ENCODE measurements at places on chromosomes 11 and 22.

DNA sequence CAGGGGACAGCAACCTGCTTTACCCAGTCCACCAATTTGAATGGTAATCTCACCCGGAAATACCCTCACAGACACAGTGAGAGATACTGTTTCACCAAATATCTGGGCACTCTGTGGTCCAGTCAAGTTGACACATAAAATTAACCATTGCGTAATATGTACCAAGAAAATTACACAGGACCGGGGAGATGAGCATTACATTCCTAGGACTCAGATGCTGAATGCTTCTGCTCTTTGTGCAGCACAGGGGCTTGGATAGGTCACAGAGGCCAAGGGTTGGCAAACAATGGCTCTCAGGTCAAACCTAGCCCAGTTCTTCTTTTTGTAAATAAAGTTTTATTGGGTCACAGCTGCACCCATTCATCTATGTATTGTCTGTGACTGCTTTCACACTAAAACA lies 557.2 kb downstream of the MN1 start:
- no peak for DNase-seq

DNA sequence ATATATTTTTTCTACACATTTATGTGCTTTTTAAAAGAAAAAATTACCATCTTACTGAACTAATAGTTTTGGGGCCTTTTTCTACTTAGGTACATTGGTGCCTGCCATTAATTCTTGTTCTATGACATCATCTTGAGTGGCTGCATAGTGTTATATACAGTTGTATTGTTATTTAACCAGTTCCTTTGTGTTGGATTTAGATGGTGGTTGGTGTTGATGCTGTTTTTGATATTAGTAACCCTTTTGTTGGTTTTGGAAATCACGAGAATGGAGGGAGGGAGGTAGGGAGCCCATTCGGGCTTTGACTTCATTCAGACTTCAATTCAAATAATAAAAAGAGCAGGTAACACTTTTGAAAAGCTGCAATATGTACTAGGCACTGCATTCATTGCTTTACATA lies 15.4 kb upstream of the C11orf96 start:
- DNase-seq, result no peak

- DNase-seq, result no peak
Measured at GRCh38 chr11:131038597-131038996, 122.3 kb upstream of the SNX19 start.

DNA sequence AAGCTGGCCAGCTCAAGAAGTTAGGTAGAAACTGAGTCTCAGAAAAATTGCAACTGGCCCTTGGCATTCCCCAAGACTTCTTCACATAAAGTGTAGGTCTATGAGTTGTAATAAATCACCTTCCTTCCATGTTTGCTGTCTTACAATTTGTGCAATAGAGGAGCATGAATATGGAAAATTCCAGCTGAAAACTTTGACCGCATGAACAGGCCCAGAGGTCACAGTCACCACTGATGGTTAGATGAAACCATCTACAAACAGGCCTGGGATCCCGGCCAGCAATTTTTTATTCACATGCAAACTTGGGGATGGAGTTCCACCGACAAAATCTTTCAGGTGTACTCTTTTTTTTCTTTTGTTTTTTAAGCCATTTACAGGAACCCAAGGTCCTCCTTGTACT lies 88.1 kb downstream of the SERGEF start:
- DNase-seq, result no peak

DNA sequence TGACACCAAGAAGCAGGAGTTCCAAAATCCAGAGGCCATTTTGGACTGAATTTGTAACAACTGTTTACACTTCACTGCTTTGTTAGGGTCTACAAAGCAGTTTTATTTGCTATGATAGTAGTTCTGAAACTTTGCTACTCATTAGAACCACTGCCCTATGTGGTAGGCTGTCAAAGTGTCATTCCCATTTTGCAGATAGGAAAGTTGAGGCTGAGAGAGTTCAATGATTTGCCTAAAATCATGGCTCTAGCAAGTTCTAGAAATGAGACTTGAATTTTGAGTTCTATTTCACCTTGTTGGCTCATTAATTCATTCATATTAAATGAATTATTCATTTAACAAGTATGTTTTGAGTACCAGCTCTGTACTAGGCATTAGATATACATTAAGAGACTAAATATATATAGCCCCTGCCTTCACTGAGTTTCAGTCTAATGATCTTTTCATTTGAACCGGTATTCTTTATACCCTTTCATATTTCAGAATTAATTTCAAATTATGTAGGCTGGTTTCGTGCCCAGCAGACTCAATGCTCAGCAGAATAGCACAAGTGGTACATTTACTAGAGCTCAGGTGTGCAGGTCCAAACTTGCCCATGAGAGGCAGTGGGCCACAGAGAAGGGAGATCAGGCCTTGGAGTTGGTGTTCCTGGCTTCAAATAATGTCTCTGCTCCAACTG lies 93.5 kb downstream of the ME3 start:
- DNase-seq, result no peak

DNA sequence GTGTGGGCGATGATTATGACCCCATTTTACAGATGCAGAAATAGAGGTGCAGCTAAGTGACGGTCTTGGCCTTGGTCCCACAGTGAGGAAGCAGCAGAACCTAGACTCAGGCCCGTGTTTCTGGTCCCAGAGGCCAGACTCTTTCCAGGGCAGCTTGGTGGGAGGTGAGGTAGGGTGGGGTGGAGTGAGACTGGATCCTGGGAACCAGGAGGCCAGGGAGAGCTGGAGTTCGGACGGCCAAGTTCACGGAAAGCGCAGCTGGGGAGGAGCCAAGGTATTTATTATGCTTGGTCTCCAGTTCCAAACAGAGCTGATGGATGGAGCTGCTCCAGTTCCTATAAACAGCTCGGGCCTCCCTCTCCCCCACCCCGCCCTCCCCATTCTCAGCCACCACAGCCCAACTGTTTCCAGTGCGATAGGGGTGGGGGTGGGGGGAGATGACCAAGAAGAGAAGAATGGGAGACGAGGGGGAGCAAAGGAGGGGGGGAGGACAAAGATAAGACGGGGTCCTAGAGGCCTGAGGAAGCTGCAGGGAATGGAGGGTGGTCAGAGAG lies 16.2 kb downstream of the LRRC32 start:
- no peak for DNase-seq

DNA sequence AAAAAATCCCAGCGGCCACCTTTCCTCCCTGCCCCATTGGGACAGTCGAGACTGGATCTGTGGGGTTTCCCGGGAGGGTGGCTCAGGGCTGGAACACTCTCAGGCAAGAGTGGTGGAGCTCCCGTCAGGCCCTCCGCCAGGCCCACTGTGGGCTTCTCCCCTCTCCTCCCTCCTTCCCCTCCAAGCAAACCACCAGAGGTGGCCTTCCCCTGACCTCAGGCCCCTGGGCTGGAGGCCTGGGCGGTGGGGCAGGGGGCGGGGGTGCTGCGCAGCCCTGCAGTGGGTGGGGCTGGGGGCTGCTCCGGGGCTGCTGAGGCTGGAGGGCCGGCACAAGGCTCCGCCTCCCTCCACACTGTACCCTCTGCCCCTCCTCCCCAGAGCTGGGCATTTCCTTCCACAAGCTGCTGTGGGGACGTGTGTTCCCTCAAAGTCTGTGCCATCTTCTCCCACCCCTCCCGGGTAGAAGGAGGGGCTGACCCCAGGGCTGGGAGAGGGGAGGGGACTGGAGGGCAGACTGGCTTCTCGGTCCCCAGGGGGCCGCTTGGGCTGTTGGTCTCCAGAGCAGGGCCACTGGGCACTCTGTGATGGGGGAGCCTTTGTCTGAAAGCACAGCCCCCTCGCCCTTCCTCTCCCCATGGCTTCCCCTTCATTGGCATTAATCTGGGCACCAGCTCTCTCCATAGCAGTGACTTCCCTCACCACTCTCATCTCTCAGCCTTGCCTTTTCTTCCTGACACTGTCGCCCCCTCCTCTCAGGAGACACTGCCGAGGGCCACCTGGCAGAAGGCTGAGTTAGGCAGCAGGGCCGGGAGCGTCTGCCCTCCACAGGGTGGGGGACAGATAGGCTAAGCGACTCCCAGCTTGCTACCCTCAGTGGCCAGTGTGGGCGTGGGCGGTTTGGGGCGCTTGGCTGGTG lies 7.1 kb downstream of the RCOR2 start:
- DNase-seq, result peak; percentile 62

GRCh38 chr11:130504317-130504716 lies 55.9 kb downstream of the ADAMTS15 start:
- no peak for DNase-seq

DNA sequence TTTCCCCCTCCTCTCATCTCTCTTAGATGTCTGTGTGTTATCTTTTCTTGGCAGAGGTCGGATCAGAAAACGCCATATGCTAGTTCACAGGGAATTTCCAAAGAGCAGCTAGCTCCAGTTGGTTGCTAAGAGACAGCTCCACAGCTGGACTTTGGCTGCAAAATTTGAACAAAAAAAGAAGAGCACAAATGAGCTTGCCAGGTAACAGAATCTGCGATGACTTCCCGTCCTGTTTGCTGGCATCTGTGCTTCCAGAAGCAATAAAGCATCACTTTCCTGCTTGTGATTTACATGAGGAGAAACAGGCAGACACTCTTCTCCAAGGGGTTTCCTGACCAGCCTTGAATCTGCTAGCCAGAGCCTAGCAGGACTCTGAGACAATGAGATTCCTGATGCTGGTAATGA lies 596.0 kb upstream of the B3GAT1 start:
- peak; percentile 70 for DNase-seq

GRCh38 chr11:65663639-65664200 lies 1.0 kb upstream of the RELA start:
- peak; percentile 39 for DNase-seq

DNA sequence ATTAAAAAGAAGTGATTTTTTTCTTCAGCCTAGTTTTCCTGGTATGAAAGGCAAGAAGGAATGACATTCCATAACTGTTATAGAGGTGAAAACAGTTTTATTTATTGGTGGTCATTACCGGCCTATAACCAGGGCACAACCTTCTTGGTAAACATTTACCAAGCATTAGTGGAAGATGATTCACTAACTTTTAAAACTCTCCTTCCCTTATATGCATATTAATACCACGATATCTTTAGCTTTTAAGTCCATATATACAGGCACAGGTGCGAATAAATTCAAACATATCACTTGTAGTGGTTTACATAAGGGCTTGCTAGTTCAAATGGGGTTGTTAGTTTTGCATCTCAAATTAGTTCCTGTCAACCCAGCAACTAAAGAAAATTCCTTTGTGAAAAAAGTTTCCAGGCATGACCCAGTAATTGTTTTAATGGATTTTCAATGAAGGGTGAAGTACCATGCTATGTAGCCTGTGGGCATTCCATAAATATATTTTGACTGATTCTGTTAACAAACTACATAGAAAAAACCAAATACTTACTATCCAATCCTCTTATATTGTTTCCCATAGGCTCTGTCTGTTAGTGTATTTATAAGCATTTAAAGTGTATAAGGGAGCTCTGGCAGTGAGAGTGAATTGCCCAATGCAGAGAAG lies 30.6 kb upstream of the ROBO3 start:
- DNase-seq, result no peak

- DNase-seq, result no peak
Measured at GRCh38 chr11:32435942-32436750, 807 bp upstream of the WT1 start.

- DNase-seq, result peak; percentile 9
Measured at GRCh38 chr11:61034111-61034510, 62.6 kb downstream of the CD6 start.

- no peak for DNase-seq
Measured at GRCh38 chr11:43954241-43954640, 11.8 kb downstream of the C11orf96 start.

DNA sequence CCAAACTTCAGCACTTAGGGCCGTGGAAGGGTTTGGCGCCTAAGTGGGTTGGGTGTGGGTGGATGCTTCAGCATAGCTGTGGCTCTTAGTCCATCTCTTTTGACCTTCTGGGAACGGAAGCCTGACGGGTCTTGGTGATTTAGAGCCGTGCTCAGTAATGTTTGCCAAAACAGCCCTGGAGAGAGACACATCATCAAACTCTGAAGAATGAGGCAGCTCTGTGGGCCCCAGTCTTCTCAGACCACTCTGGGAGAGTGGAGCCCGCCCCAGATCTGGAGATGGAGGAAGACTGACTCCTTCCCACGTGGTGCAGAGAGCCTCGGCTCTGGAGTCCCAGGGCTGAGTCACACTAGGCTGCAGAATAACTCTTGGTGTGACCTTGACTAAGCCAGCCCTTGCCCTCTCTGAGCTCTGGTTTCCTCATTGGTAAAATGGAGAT lies 168.9 kb downstream of the C11orf91 start:
- no peak for DNase-seq

DNA sequence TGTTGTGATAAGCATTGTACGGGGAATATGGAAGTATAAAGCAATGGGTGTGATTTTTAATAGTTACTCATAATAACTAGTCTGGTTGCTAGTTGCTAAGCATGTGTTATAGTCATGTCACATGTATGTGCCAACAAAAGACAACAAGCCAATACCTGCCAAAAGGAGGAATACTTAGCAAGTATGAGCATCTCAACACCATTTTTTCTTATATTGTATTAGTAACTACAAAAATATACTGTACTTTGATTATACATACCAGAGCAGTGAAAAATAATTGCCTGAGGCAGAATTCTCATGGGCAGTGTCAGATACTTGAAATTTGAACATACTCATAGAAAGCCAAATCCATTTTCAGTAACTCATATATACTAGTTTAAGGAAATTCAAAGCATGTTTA lies 62.4 kb upstream of the ALKBH3 start:
- DNase-seq, result no peak

- DNase-seq, result no peak
Measured at GRCh38 chr22:46893281-46894020, 131.0 kb downstream of the TBC1D22A start.

DNA sequence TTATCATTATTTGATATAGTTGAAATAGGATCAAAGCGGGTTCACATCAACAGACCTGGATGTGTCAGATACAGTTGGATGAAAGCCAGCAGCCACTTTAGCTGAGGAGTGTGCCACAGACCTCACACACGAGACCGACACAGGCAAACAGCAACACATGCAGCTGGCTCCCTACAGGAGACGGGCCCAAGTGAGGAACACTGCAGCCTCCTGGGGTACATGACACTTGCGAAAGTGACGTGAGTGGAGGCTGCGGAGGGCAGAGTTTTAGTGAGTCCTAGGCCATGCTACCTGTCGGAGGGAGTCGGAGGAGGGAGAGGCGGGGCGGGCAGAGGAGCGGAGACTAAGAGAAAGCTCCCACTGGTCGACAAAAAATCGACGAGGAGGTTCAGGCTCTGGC lies 100.9 kb upstream of the BID start:
- peak; percentile 40 for DNase-seq

GRCh38 chr11:96147186-96147585 lies 195.8 kb downstream of the MAML2 start:
- no peak for DNase-seq

- DNase-seq, result peak; percentile 56
Measured at GRCh38 chr11:122664188-122664587, 8.7 kb downstream of the UBASH3B start.

GRCh38 chr11:44192017-44192385 lies 96.5 kb downstream of the EXT2 start:
- DNase-seq, result no peak
